MV-4-11 (cell line): ENCODE measurements at places on chromosomes 6 and 20.
A peak's percentile ranks its signal among the peaks of the same experiment; 100 is the strongest.

DNA sequence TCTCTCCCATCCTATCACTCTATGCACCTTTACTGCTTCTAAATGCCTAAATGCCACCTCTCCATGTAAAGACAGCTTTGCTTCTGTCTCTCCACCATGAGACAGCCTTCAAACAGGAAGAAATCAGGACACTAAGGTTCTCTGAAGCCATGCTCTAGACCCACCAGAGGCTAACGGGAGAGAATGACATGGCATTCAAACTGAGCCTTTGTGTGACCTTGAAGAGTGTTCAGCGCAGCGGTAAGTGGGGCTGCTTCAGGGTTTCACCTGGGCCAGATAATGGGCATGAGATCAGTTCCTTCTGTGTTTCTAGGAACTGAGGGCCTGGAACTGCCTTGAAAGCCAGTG, 20.1 kb downstream of the FAM50B start:
- DNase-seq = no peak

- no peak for DNase-seq
These were observed 49.6 kb upstream of the PTPRK start for GRCh38 chr6:128569732-128570679.

DNA sequence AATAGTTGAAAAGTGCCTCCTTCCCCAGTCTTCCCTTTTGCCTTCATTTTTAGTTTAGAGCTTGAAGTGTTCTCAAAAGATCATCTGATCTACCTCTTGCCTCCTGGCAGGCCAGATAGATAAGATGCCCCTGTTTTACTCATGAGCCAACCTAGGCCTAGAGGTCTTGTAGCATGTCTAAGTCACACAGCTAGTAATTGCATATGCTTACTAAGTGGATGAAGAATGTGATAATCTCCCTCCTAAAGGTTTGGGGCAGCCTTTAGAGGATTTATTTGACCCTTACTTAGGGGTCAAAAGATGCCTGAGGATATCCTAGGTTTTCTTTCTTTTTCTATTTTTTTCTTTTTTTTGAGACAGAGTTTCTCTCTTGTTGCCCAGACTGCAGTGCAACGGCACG, 2.1 kb downstream of the C6orf141 start:
- DNase-seq = no peak

- DNase-seq = peak; percentile 6
These were observed 729.4 kb downstream of the TENT5A start for GRCh38 chr6:81023007-81023582.
